ENCODE measurements at places on chromosomes 12 and 14.

- DNase-seq = no peak
Observed at GRCh38 chr14:75615200-75615599, 36.8 kb downstream of the FLVCR2 start.

DNA sequence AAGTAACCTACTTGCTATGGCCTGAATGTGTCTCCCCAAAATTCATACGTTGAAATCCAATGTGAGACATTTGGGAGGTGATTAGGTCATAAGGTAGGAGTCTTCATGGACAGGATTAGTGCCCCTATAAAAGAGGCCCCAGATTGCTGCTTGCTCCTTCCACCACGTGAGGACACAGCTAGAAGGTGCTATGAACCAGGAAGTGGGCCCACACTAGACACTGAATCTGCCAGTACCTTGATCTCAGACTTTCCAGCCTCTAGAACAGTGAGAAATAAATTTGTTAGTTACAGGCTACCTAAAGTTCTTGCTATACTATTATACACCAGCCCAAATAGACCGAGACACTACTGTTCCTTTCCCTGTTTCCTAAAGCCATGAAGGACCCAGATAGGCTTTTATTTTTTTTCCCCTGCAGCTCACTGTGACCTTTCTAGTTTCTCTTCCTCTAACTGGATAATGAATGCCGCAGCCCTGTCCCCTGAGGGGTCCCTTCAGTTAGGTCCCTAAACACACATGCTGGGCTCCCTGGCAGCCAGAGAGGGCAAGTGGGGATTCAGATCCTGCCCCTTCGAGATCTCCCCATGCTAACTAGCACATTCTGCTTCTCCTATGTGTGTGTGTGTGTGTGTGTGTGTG lies 19.3 kb downstream of the SLC25A3 start:
- peak; percentile 35 for DNase-seq

- DNase-seq = peak; percentile 46
Observed at GRCh38 chr14:74302152-74302628, 544 bp downstream of the ABCD4 start.

- no peak for DNase-seq
Observed at GRCh38 chr14:50257732-50258131, 26.4 kb upstream of the SOS2 start.

DNA sequence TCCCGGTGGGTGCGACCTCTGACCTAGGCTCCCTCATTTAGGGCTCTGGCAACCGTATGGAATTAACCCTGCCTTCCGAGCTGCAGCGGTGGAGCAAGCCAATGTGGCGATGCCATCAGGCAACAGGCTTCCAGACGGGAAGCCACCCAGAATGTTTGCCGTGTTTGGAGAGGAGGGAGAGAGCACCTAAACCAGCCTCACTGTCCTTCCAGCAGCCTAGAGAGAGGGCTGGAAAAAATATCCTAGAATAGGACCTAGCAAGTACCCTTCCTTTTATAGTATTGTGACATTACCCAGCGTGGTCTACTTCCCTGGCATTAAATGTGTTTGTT lies 287 bp upstream of the SLC2A13 start:
- peak; percentile 35 for DNase-seq

GRCh38 chr12:18922851-18923250 lies 184.9 kb downstream of the CAPZA3 start:
- DNase-seq = no peak

- no peak for DNase-seq
Observed at GRCh38 chr12:131754184-131754583, 43.3 kb downstream of the SFSWAP start.

- no peak for DNase-seq
Observed at GRCh38 chr12:10632226-10632625, 18.8 kb upstream of the MAGOHB start.

DNA sequence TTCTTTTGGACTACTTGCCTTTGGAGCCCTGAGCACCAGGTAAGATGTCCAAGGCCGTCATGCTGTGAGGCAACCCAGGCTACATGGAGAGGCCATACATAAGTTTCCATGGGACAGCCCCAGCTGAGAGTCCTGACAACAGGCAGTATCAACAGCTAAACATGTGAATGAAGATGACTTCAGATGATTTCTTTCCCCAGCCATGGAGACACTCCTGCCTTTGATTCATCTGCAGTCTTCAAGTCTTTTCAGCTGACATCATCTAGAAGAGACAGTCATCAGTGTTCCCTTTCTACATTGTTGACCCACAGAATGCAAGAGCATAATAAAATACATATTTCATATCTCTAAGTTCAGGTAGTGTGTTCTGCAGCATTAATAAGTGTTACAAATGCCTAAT lies 398.7 kb downstream of the BTG1 start:
- DNase-seq = no peak

- no peak for DNase-seq
Observed at GRCh38 chr12:121803861-121804416, at the start of gene SETD1B. TSS of gene SETD1B (plus strand) at chr12:121804009. CDS start at chr12:121804738, 729 bp downstream.

- DNase-seq = no peak
Observed at GRCh38 chr12:87943762-87944161, 85.4 kb downstream of the C12orf50 start.

GRCh38 chr12:108637222-108637971 lies 3.7 kb upstream of the SELPLG start:
- DNase-seq = no peak

GRCh38 chr12:40618636-40619035 lies 73.6 kb upstream of the CNTN1 start:
- DNase-seq = no peak

DNA sequence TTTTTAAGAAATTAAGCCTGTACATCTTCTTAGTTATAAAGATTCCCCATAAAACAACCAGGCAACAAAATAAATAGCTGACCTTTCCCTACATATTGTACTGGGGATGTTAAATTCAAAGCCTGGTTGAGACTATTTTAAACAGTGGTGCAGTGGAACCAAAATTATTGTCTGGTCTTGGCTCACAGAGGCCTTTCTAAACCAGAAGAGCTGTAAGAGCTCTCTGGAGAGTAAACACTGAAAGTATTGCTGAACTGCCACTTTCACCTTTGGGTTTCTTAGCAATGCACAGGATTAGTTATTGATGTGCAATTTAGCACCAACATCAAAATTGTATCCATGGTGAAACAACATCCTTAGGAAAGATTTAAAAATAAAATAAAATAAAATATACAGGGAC lies 20.6 kb downstream of the RACGAP1 start:
- DNase-seq = no peak

DNA sequence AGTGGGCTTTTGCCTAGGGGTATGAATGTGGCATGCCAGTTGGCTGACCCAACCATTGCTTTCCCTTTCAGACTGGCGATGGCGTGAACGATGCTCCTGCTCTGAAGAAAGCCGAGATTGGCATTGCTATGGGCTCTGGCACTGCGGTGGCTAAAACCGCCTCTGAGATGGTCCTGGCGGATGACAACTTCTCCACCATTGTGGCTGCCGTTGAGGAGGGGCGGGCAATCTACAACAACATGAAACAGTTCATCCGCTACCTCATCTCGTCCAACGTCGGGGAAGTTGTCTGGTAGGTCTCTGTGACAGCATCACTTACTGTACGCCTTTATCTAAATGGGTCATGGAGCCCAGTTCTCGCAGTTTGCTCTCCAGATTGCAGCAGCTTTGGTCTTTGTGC lies 61.1 kb downstream of the ATP2A2 start:
- DNase-seq = no peak

- no peak for DNase-seq
Observed at GRCh38 chr12:75900226-75900625, 131.3 kb downstream of the PHLDA1 start.

GRCh38 chr14:62347562-62348011 lies 585.4 kb downstream of the SNAPC1 start:
- DNase-seq = no peak

Data from foreskin melanocyte (primary cell).